Stimulated activated CD4-positive, alpha-beta T cell treated with anti-CD3 and anti-CD28 coated beads, Interleukin-1b, Interleukin-23, amount 100 ng/mL, for 1 hour (primary cell): ENCODE measurements at places on chromosomes 7 and 10.

DNA sequence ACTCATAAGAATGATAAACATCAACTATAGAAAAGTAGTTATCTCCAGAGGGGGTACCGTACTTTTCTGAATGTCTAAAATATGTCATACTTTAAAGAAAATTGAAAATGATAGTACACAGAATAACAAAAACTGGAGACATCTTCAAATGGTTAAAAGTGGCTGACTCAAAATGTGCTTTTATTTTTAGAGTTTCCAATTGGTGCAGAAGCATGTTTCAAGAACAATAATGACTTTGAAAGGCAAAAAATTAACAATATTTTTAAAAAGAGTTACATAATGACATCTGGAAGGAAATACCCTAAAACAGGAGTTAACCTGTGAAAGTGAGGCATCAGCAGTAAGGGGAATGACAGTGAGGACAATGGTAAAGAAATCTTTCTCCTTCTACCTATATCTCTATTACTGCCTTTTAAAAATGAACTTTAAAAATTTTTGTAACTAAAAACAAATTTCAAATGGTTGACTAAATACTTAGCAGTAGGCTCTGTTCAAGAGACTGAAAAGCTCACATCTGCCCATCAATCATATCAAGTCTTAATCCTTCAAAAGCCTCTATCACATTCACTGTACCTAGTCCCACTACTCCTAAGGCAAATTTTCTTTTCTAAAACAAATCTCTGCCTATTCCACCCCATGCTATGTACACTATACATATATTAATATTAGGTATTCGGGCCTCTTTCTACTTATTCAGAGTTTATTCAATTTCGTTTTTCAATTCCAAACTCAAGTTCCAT, 3.0 kb downstream of the ASZ1 start:
- no peak for DNase-seq

DNA sequence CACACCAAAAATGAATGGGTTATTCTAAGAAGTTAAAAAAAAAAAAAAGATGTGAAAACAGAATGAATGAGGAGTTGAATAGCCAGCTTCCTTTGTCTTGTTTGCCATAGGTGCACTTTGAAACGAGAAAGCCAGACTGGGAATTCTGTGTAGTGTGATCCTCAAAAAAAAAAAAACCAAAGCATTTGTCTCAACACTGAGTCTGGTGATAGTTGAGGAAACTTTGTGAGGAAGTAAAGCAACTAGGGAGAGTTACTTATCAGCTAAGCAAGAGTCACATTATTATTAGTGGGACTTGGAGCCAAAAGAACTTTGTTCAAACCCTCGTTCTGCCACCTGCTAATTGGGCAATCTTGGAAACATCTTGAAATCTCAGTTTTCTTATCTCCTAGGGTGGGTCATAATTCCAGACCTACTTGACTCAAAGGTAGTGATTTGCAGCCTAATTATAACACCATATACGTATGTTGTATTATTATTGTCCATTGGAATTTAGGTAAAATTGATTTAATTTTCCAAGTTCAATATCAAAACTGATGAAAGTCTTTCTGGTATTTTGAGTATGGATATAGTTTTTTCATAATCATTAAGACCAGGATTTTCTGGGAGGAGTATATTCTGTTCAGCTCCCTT, 99.8 kb upstream of the GJD4 start:
- no peak for DNase-seq

GRCh38 chr7:15411019-15411418, 150.8 kb downstream of the AGMO start:
- DNase-seq: no peak

- no peak for DNase-seq
Observed at GRCh38 chr10:27683226-27683625, 62.4 kb downstream of the MKX start.

- no peak for DNase-seq
Observed at GRCh38 chr10:52332815-52333214, 18.7 kb downstream of the DKK1 start.

DNA sequence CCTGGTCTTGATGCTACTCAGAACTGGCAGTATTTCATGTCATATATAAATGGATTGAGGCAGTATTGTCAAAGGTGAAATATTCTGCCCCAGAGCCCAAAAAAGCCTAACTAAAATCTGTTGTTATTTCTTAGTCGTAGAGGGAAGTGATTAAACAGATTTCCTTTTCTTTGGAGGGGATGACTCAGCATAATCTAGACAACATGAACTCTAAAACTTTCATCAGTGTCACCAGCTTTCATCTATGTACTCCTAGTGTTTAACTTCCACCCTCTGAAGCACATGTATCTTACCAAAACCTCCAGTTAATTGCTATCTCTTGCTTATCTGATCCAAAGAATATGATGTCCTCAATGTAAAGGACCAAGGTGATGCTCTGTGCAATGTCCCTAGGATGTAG, 97.1 kb upstream of the ARID5B start:
- no peak for DNase-seq

- DNase-seq: no peak
Observed at GRCh38 chr7:8423057-8423456, 10.4 kb upstream of the NXPH1 start.

- no peak for DNase-seq
Observed at GRCh38 chr10:46523119-46523961, 33.1 kb downstream of the GPRIN2 start.

- DNase-seq: no peak
Observed at GRCh38 chr10:114272696-114273095, 33.6 kb downstream of the VWA2 start.

DNA sequence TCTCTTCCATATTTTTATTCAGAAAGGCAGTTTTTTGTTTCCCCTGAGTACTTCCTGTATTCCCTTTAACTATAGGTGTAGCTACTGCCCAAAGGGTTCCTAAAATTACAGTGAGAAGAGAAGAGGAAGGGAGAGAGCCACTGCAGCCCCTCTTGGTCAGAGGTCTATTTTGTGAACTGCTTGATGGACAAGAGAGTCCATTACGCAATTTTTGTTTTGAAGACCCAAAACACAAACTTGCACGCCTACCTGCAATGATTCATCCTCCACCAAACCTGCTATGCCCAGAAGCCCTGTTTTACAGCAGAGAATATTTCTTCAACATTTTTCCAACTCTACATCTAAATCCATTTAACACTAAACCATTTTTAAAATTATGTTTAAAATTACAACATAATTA, 75.1 kb downstream of the PDE1C start:
- DNase-seq: no peak

GRCh38 chr10:77526868-77527617, 110.6 kb downstream of the KCNMA1 start:
- no peak for DNase-seq

GRCh38 chr10:19788075-19788686, 28.1 kb upstream of the PLXDC2 start:
- DNase-seq: no peak

- no peak for DNase-seq
Observed at GRCh38 chr7:116610210-116610609, 61.8 kb upstream of the MET start.

DNA sequence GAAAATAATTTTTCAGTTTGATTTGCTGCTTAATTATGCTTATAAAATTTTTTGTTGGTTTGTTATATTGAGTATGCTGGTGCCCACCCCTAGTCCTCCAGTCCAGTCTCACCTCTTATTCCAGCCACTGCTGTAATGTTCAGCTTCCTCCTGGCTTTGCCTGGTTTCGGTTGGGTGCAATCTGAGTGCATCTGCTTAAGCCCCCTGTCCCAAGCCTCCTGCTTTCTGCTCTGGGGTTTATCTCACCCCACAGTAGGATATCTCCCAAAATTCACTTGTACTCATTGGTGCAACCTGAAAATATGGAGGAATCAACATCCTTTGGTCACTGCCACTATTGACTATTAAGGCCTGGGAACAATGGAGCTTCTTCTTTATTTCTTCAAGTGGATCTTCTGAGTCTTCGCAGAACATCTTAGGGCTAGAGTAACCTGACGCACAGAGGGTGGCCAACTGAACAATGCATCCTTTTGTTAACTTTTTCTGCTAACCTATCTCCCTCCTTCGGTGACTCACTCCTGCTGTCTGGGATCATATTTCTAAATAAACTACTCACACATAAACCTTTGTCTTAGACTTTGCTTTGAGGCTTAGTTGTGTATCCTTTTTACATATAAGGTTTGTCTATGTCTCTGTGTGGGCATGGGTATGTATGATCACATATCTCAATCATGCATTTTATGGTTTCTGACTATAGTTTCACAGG, 19.1 kb upstream of the SOSTDC1 start:
- no peak for DNase-seq

DNA sequence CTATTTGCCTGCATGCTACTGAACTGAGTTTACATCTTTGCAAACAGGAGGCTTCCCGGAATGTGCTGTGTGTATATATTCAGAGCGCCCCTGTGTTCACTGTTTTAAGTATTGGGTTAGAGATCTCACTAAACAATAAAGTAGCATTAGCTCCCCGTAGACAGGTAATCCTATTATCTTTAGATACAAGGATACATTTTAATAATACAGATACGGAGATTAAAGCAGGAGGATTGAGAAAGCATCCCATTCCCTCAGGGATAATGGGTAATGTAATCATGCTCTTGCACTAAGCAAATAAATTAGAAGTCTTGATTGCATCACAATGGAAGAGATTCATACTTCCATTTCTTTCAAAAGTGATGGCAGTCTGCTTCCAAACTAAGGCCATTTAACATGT, 809.0 kb downstream of the NRG3 start:
- DNase-seq: no peak

GRCh38 chr10:10644008-10644646, 373.5 kb upstream of the CELF2 start:
- DNase-seq: no peak

DNA sequence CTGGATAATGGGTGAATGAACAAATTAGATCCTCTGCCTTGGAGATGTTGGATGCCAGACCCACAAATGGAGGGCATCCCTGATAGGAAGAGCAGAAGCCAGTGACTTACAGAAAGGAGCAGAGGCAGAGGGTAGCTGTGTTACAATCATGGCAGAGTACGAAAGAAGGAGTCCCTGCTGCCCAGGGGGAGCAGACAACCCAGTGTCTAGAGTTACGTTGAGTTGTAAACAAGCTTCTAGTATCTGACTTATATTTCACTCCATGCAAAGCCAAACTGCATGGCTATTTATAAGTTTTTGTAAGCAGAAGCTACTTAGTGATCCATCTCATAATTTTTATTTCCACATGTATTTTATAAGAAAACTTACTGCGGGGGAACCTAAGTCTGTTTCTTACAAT, 56.2 kb upstream of the A1CF start:
- DNase-seq: no peak

DNA sequence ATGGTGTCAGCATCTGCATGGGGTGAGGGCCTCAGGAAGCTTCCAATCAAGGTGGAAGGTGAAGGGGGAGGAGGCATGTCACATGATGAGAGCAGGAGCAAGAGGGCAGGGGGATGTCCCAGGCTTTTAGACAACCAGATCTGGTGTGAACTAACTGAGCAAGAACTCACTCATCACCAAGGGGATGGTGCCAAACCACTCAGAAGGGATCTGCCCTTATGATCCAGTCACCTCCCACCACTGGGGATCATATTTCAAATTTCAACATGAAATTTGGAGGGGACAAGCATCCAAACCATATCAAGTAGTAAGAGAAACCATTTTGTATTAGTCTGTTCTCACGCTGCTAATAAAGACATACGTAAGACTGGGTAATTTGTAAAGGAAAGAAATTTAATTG, 33.6 kb downstream of the THNSL1 start:
- no peak for DNase-seq

- DNase-seq: no peak
Observed at GRCh38 chr7:84076219-84076618, 118.4 kb downstream of the SEMA3A start.

- no peak for DNase-seq
Observed at GRCh38 chr10:32446536-32447406, 831 bp downstream of the CCDC7 start.

DNA sequence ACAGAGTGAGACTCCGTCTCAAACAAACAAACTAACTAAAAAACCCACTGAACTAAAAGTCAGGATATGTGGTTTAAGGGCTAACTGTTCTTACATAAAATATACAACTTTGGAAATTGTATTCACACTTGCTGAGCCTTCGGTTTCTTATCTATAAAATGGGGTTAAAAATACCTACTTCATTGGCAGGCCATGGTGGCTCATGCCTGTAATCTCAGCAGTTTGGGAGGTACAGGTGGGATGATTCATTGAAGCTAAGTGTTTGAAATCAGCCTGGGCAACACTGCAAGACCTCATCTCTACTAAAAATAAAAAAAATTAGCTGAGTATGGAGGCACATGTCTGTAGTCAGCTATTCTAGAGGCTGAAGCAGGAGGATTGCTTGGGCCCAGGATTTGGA, 115.4 kb upstream of the KLF6 start:
- no peak for DNase-seq

DNA sequence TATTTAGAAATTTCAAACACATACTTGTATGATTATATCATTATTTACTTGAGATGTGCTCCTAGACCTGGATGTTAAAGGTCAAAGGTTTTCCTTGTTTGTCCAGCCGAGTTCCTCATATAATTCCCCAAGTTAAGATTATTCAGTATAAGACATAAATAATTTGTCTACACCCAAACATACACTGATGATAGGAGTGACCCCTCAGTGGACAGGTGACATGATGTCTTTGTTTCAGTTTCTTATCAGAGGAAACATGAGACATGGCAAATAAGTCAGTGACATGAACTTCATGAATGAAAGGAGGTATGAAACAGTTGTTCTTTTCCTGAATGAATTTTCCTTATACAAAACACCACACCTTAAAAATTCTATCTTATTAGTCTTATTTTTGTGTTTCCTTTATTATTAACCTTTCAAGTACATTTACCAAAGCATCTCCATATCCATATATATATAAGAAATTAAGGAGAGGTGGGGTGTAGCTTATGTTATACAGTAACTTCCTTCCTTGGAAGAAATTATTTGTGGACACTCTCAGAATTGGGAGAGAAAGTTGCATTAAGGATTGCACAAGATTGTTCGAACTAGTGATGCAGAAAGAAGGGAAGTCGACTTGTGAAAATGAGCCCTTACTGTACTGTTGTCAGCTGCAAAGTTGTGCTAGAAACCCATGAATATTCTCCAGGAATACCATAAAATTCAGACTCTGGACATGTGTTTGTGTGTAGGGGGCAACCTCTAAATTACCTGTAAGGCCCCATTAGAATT, 60.5 kb downstream of the POM121L12 start:
- no peak for DNase-seq

GRCh38 chr7:140458201-140458600, 21.1 kb downstream of the MKRN1 start:
- no peak for DNase-seq

GRCh38 chr10:89644691-89644966, 413 bp downstream of the PANK1 start:
- DNase-seq: no peak

GRCh38 chr10:62084451-62084850, 183.0 kb downstream of the ARID5B start:
- DNase-seq: no peak

GRCh38 chr7:80646083-80646865, 7.8 kb downstream of the CD36 start:
- no peak for DNase-seq

- no peak for DNase-seq
Observed at GRCh38 chr7:2860627-2861133, 16.6 kb upstream of the GNA12 start.

- DNase-seq: no peak
Observed at GRCh38 chr7:134513169-134513752, 14.1 kb upstream of the AKR1B10 start.
